ENCODE measurements at places on chromosomes 7 and 10.

GRCh38 chr7:137881607-137882260, 35.0 kb upstream of the DGKI start:
- no peak for DNase-seq

GRCh38 chr10:48946891-48947500, 7.4 kb upstream of the LRRC18 start:
- no peak for DNase-seq

DNA sequence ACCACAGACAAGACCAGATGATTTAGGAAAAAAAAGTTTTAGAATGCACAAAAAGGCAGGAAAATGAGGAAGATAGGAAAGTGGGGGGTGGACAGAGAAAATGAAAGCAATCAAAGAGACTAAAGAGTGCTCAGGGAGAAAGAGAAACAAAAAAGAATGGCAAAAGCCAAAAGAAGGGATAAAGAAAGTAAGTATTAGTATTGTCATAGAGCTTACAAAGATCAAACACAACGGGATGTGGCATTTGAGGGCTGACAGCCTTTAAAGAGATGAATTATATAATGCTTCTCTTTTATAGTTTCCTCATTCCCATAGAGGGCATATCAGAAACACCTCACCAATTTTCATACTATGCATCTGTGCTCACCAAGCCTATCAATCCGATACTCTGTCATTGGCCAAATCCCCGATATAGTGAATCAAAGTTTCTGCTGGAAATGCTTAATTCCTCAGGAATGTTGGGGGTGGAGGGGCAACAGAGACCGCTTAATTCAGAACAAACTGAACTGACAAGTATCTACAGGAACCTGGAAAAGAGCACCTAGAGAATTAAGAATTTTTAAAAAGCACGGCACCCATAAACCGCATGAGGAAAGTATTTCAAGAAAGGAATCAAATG, 2.7 kb downstream of the COG5 start:
- DNase-seq = no peak

GRCh38 chr7:30146127-30146612, 11.4 kb downstream of the MTURN start:
- DNase-seq = no peak

- peak; percentile 47 for DNase-seq
These were observed 34.7 kb downstream of the ACADSB start for GRCh38 chr10:123043409-123043925.

GRCh38 chr10:69326692-69327091, 48.4 kb downstream of the HK1 start:
- no peak for DNase-seq

- DNase-seq = no peak
These were observed 96.8 kb downstream of the TMEM26 start for GRCh38 chr10:61356354-61356753.

DNA sequence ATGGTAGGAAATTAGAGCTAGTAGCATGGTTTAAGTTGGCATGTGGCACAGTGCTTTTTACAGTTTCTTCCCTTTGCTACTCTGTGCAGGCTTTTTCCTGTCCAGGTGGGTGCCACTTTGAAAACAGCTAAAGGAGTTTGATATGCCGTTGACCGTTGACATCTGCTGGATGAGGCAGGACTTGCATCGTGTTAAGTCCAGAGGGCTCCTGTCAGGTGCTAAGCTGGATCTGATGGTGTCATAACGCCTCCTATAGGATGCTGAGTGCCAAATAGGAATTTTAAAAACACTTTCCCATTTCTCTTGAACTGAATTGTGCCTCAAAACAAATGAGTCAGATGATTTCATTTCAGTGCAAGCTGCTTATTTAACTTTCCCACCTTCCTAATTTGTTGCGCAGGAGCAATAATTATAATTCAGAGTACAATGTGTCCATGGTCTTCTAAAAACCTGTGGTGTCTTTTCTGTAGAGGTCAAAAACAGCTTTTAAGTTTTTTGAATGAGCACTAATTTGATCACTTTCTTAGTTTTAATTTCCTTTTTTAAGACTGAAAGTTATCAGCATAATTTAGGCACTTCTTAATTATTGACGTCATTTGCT, 178.3 kb downstream of the CDCA7L start:
- peak; percentile 25 for DNase-seq

DNA sequence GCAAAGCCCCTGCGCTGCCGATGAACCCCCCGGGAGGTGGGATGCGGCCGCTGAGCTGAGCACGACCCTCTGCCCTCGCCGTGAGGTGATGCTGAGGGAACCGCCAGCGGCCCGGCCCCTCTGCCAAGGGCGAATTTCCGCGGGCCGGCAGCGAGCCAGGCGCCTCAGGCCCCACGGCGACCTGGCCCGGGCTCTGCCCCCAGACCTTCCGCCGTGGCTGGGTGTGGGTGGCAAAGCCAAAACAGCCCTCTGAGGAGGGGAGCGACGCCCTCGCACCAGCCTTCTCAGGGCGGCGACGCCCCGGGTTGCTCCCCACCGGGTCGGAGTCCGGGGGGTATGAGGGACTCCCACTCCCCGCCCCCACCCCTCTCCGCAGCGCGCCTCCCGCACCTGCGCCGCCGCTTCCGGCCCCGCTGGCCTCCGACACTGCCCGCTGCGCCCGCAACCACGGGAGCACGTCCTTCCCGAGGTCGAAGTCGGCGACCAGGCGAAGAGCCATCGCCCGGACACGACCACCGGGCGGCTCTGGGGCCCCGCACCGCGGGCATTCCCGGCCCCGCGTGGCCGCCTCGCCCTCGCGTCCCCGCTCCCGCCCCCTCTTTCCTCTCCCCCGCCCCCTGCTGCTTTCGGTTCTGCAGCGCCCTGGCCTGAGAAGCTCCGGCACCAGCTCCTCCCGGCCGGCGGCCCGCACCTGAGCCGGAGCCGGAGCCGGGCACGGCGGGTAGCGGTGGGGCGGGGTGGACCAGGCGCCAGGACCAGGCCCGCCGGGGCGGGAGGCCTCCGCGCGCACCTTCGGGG, at the start of gene GSAP:
GSAP (minus strand) TSS at position 527 of the 798 bp plus-strand sequence; CDS start at position 499, 28 bp downstream.
- peak; percentile 62 for DNase-seq

All from stimulated activated CD4-positive, alpha-beta T cell treated with anti-CD3 and anti-CD28 coated beads, Interleukin-15, amount 100 ng/mL, for 24 hours (primary cell).